ENCODE measurements at places on chromosomes 12 and 14.

GRCh38 chr14:51458563-51458955 lies 193.2 kb upstream of the FRMD6 start:
- DNase-seq = no peak

- no peak for DNase-seq
Observed at GRCh38 chr14:67952786-67953185, 133.2 kb downstream of the RAD51B start.

- DNase-seq = no peak
Observed at GRCh38 chr12:69342421-69342820, 5.8 kb upstream of the LYZ start.

- peak; percentile 8 for DNase-seq
Observed at GRCh38 chr14:51419685-51420084, 179.6 kb downstream of the TMX1 start.

- DNase-seq = no peak
Observed at GRCh38 chr12:123200414-123200813, 32.5 kb downstream of the MPHOSPH9 start.

- no peak for DNase-seq
Observed at GRCh38 chr12:108210001-108210400, 80.9 kb downstream of the WSCD2 start.

GRCh38 chr12:64611341-64612284 lies 1.3 kb downstream of the RASSF3 start:
- peak; percentile 25 for DNase-seq

- no peak for DNase-seq
Observed at GRCh38 chr14:71319666-71320065, 412.4 kb downstream of the PCNX1 start.

DNA sequence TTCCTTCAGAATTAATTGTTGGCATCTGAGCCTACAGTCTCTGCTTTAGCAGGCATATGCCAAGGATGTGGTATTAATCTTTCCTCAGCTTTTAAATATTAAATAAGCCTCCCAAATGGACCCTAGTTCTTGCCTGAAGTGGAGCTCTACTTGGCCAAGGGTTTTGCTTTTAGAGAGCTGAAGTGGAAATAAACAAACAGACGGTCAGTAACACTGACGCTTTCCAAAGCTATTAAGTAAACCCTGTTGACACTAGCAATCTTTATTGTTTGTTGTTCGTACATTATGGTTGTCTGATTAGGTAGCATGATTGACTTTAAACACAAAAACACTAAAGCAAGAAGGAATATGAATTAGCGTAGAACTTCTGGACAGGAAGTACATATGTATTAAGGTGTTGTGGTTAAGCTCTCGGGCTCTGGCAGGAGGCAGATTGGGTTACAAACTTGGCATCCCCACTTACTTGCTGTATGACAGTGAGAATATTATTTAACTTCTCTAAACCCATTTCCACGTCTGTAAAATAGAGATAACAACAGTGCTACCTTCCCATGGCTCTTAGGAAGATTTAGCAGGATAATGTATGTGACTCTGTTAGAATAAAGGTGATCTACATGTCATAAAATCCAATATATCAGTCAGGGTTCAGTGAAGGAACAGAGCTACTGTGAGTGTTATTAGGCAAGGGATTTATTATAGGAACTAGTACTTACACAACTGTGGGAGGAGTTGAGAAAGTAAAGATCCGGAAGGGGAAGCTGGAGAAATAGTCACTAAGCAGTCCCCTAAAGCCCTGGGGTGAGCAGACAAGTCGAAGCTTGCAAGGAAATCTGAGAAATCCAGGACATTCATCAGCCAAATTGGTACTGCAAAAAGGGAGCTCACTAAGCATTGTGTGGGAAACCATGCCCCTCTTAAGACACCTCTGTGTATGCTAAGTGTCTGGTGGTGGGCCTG lies 92.2 kb upstream of the ATF7IP start:
- DNase-seq = no peak

DNA sequence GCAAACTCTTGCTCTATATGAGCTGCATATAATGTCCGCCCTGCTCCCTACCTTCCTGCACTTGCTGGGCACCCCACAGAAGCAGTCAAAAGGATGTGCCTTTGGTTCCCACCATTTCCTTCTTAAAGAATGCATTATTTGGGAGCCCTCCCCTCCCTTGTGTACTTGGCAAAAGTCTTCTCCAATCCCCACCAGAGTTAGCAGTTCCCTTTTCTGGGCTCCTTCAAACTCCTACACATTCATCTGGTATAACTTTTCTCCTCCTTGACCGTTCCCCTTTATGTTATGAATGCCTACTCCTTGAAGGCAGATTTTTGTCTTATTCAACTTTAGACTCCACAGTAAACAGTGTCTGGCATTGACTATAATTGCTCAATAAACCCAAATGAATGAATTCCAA lies 27.8 kb downstream of the AREL1 start:
- no peak for DNase-seq

GRCh38 chr14:29937116-29937515 lies 9.5 kb upstream of the PRKD1 start:
- DNase-seq = no peak

GRCh38 chr14:32808644-32809043 lies 130.0 kb upstream of the NPAS3 start:
- no peak for DNase-seq

DNA sequence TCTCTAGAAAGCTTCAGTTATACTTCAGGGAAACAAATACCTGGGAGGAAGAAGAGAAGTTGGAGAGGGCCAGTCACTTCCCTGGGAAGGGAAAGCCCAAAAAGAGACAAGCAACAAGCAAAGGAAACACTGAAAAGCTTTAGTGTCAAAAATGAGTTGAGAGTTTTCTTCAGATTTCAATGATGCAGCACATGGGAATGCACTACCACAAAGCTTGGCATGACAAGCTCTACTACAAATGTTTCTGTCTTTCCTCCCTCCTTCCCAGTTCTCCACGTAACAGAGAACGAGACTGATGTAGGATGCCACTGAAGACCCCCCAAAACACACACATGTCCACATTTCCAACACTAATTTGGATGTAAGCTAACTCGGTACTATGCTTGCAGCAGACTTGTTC lies 26.8 kb upstream of the ADAMTS20 start:
- no peak for DNase-seq

GRCh38 chr14:85363358-85363757 lies 166.6 kb upstream of the FLRT2 start:
- no peak for DNase-seq
